ENCODE measurements at places on chromosomes 7 and 10.

GRCh38 chr7:9505516-9505915, 1072.1 kb downstream of the NXPH1 start:
- no peak for DNase-seq

GRCh38 chr10:30118590-30118989, 59.2 kb upstream of the JCAD start:
- DNase-seq: no peak

GRCh38 chr10:31838065-31838464, 90.6 kb downstream of the ARHGAP12 start:
- DNase-seq: no peak

- no peak for DNase-seq
Observed at GRCh38 chr7:91512958-91513357, 248.7 kb downstream of the FZD1 start.

DNA sequence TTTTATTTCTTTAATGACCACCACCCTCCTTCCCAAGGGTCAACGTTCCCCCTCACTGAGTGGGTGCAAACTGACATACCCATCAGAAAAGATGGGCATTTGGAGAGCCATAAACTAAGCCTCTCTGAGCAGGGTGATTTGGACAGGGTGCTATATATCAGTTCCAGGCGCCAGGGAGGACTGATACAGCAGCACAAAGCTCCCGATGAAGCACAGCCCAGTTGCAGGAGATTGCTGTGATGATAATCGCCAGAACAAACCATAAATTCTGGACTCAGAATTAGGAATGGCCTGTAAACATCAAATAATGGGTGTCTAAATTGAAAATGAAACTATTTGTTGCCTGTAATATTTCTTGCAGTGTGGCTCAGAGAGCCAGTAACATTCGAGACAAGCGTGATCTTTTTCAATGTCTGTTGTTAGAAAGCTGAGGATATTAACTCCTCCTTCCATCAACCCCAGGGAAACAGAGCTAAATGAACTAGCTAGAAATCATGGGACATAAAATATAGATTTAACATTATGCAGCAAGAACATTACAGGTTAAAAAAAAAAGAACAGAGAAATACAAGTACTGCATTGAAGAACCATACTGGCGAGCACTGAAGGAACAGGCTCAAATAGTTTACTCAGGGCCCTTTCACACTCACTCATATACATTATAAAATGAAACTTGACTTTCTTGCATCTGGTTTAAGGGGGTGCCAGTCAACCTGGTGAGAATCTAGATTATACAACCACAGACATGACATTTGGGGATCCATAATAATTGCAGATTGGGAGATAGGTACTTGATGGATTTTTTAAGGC, 137.5 kb upstream of the LRRTM3 start:
- no peak for DNase-seq

DNA sequence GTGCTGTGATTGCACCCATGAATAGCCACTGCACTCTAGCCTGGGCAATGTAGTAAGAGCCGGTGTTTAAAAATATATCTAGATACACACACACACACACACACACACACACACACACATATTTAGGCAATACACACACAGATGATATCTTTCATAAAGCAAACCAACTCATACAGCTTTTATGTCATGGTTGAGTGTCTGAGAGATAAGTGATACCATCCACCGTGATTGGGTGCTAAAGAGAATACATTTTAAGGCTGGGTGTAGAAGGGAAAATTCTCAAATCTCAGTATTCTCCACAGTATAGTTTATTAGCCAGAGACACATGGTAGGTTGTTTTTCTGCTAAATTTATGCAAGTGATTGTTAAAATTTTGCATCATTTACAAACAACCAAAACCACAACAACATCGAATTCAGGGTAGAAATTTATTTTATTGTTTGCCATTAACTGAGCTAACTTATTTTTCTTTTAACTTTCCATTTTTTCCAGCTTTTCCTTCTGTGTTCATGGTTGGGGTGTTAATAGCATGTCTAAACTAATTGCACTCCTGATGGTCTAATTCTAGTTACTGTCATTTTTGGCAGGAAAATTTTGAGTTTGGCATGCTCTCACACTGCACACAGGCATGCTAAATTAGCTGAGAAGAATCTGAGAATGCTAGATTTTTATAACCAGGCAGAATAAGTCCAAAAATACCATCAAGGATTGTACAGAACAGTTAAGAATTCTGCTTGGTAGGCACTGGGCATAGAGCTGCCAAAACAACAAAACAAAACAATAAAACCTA, 57.9 kb upstream of the SYPL1 start:
- DNase-seq: no peak

- no peak for DNase-seq
Observed at GRCh38 chr10:111522141-111522540, 445.3 kb downstream of the ADRA2A start.
